MG63 (cell line): ENCODE measurements at places on chromosomes 2 and 18. TPM values are rescaled to one million over a fixed set of nuclear protein-coding genes. Genes with fewer than 3 reads are reported as not detected.

The ZNF396 gene
- 0.10 and 0.25 TPM in 2 replicates for total RNA-seq

The ELOA2 gene
- not detected in 2 replicates for total RNA-seq

The ABCB11 gene
- total RNA-seq = not detected in 2 replicates

The KLHL14 gene
- total RNA-seq = not detected in 2 replicates

The GNLY gene
- not detected in 2 replicates for total RNA-seq
